ENCODE measurements at places on chromosomes 3 and 15.
A peak's percentile ranks its signal among the peaks of the same experiment; 100 is the strongest.

DNA sequence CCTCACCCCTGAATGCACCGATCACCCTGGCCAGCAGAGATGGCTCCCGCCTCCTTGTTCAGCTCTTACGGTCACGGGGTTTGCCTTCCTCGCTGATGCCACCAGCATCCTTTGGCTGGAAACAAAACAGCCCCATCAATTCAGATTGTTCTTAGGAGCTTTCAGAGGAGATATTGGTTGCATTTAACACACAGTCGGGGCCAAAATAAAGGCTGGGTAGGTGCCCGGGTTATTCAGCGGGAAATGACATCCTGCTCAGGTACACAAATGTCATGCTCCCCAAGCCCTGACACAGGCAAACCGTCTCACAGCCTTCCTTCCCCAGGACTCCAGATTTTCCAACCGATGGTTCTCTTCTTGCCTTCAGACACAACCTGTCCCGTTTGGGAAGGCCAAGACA lies 62.4 kb upstream of the MEF2A start:
- DNase-seq = no peak

GRCh38 chr3:10286596-10287295 lies 6.0 kb downstream of the GHRL start:
- DNase-seq = no peak

- no peak for DNase-seq
These were observed 55.7 kb downstream of the KCNAB1 start for GRCh38 chr3:156176048-156176447.

DNA sequence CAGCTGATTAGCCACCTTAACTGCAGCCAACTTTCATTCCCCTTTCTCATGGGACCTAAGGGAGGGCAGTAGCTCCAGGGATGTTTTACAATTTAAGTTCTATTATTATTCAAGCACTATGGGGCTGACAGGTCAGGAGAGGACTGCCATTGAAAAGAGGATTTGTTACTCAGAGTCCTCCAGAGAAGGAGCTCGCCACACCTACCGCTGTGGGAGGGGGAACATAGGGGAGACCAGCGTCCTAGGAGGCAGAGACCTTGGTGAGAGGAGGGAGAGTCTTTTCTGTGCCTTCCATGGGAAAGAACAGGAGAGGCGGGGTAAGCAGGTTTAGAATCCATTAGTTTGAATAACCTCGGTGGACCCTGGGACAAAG lies 14.4 kb downstream of the ATP10A start:
- DNase-seq = no peak

DNA sequence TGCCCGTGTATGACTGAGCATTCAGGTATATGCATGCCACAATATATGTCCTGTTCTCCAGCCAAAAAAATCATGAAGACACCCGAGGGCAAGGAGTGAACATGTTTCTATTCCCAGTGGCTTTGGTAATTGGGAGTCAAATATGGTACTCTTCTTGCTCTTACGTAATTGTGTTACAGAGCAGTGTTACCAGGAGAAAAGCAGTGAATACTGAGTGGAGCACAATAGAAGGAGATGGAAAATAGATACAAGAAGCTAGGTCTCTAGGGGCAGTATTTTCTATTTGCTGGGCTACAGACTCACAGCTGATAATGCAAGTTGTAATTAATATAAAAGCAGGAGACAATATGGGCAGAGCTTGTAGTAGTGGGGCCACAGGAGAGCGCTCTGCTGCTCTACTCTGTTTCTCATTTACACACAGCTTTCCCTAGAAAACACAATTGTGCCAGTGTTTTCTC lies 13.2 kb downstream of the MEIS2 start:
- DNase-seq = no peak

DNA sequence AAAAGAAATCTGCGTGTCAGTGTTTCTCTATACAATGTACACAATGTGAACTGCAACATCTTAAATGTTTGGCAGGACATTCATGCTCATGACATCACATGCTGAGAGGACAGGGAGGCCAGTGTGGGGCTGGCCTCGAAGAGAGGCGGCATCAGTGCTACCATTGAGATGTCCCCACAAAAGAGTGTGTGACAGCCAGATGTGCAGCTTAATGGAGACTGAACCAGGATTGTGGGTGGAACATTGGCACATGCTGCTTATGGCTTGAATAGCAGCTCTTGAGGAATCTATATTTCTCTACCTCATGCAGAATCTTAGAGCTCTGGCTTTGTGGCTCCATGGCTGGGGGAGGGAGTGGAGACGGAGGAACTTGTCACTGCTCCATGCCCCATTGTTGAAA lies 18.5 kb downstream of the CLDN11 start:
- no peak for DNase-seq

DNA sequence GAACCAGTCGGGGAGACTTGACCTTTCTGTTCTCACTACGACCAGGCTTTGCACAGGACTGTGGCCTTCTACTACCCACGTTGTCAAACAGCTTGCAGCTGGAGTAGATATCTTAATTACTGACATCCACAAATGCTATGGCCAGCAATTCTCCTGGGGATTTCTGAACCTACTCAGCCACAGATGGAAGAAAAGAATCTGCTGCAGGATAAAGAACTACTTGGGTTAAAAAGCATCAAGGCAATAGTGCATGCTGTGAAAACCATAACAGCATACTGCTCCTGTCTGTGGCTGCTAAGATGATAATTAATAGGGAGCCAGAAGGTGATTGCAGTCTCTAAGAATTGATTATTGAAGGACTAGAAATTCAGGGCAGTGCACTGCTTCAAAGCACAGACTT lies 859.2 kb upstream of the SEMA6D start:
- DNase-seq = no peak

DNA sequence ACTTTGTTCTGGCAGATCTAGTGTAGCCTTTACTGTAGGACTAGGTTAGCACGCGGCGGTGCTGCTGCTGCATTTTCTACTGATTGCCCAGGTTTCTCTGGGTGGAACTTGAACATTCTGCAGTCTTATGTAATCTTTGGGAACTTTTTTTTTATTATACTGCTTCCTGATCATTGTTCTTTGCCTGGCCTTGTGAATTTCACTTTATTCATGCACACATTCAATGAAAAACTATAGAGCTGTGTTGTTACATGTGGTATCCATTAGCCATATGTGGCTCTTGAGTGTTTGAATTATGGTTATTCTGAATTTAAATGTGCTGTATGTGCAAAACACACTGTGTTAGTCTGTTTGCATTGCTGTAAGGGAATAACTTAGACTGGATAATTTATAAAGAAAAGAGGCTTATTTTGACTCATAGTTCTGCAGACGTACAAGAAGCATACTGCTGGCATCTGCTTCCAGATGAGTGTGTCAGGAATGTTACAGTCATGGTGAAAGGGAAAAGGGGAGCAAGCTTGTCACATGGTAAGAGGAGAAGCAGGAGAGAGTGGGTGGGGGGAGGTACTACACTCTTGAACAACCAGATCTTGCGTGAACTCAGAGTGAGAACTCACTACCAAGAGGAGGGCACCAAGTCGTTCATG lies 26.5 kb downstream of the MEF2A start:
- DNase-seq = no peak

GRCh38 chr3:69250014-69250413 lies 127.6 kb upstream of the LMOD3 start:
- DNase-seq = peak; percentile 22

- DNase-seq = no peak
These were observed 852.3 kb upstream of the ALCAM start for GRCh38 chr3:104514371-104514770.

DNA sequence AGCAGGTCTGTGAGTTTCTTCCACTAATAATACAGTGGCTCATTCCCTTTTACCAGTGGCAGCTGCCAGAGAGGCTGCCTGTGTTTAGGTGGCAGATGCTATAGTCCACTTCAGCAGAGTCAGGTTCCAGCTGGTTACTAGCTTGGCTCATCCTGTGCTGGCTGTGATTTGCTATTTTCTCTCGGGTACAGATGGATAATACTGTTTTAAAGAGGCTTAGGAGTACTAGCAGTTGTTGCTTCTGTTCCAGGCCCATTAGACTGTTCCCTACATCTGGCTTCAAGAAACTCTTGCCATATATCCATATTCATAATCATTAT lies 41.0 kb downstream of the ZNF609 start:
- DNase-seq = no peak

GRCh38 chr15:20106026-20106425 lies 435.6 kb downstream of the GOLGA6L6 start:
- no peak for DNase-seq

DNA sequence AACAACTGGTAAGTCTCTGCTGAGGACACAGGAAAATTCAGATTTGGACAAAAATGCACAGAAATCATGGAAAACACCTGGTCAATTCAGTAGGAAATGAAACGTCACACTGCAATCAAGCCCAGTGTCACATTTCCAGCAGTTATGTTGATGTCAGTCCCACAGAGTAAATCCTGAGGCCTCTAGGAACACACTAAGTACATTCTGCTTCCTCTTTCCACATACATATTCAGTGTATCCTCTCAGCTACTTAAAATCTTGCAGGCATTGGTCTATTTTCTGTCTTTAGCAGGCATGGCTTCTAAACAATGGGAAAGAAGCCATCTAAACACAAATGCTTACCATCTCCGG lies 207.8 kb downstream of the PLCL2 start:
- DNase-seq = no peak

DNA sequence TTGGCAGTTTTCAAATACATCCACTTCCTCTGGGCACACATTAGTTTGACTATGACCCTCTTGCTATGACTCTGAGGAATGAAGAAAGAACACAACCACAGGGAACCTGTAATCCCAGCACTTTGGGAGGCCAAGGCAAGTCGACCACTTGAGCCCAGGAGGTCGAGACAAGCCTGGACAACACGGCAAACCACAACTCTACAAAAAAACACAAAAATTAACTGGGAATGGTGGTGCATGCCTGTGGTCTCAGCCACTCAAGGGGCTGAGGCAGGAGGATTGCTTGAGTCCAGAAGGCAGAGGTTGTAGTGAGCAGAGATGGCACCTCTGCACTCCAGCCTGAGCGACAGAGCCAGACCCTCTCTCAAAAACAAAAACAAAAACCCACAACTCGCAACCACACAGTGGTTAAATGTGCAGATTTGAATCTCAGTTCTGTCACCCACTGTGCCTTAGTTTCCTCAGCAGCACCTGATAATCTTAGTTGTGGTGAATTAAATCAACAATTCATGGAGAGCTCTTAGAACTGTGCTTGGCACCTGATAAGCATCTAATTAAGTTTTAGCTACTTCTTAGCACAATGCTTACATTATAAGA lies 65.7 kb downstream of the MYLK start:
- DNase-seq = no peak

- DNase-seq = no peak
These were observed 40.9 kb upstream of the PIK3R4 start for GRCh38 chr3:130787422-130788068.

DNA sequence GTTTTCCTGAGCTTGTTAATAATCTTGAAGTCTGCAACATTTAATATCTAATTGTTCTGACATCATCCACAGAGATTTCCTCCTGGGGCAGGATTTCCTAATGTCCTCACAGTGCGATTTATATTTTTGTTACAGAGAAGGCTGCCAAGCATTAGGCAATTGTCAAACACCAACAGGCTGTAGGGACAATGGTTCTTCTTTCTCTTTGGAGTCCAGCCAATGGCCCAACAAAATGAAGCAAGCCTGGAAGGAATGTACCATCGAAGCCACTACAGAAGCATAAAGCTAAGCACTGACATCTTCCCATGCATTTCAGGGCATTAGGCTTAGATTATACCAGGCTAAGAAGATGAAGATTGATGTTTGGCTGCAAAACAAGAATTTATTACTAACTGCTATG lies 173.0 kb upstream of the FRMD4B start:
- DNase-seq = no peak

GRCh38 chr3:10655105-10655504 lies 149.7 kb upstream of the ATP2B2 start:
- no peak for DNase-seq

- no peak for DNase-seq
These were observed 360.8 kb downstream of the CHST2 start for GRCh38 chr3:143480344-143480743.

DNA sequence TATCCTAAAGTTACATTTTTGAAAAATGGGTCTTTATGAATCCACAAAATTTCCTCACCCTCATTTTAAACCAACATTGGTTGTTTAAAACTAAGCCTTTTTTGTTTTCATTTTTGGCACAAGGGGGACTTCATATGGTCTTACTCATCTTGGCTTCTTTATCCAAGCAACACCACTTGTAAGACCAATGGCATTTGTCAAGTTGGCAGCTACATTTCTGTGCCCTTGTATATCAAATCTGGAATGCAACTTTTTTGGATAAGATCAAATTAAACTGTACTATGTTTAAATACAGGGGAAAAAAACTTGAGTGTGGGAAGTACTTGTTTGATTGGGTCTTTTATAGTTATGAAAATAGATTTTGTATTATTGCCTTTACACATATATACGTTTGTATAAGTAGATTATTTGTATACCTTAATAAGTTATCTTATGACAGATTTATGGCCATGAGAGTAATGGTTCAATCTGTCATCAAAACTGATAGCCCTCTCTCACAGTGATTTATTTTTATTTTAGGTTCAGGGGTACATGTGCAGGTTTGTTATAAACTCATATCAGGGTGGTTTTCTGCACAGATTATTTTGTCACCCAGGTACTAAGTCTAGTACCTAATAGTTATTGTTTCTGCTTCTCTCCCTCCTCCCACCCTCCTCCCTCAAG lies 43.4 kb downstream of the GPR160 start:
- DNase-seq = no peak

GRCh38 chr3:187271582-187271981 lies 20.0 kb downstream of the MASP1 start:
- no peak for DNase-seq

- no peak for DNase-seq
These were observed 10.2 kb upstream of the SKOR1 start for GRCh38 chr15:67815036-67815592.

GRCh38 chr3:31890742-31891469 lies 90.2 kb downstream of the OSBPL10 start:
- DNase-seq = no peak

DNA sequence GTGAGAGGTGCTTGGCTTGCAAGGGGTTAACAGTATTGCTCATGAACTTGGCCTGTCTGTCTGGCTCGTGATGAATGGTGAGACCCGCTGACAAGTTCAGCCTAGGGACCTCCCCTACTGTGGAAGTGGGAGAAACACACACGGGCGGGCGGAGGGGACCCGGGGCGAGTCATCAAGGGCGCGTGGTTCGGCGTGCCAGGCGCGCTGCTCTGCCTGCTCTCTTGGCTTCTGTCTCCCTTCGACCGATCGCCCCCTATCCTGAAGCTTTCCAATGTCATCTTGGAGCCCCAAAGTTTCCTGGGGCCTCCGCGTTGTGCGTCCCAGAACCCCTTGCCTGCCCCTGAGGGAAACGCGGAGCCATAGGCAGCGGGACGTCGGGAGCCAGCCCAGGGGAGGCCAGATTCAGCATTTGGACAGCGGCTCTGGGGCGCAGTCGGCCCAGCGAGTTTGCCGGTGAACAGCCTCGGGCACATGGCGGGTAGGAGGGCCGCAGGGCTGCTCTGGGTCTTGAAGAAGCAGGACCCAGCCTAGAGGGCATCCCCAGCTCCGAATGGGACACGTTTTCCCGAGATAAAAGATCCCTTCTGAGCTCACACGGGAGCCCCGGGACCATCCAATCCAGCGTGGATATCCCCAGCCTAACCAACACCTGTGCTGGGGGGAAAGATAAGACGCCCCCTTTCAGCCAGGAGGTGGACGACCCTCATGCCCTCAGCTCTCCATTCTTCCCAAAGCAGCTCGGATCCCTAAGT lies 27.0 kb upstream of the POLG start:
- peak; percentile 52 for DNase-seq
